Thymus (tissue), 14 donors: ENCODE measurements at places on chromosomes 6 and 20.

GRCh38 chr6:113432521-113433334 lies 424.4 kb upstream of the MARCKS start:
- DNase-seq, result no peak

- no peak for DNase-seq
These were observed 311.1 kb downstream of the ADGRG6 start for GRCh38 chr6:142612956-142613355.

DNA sequence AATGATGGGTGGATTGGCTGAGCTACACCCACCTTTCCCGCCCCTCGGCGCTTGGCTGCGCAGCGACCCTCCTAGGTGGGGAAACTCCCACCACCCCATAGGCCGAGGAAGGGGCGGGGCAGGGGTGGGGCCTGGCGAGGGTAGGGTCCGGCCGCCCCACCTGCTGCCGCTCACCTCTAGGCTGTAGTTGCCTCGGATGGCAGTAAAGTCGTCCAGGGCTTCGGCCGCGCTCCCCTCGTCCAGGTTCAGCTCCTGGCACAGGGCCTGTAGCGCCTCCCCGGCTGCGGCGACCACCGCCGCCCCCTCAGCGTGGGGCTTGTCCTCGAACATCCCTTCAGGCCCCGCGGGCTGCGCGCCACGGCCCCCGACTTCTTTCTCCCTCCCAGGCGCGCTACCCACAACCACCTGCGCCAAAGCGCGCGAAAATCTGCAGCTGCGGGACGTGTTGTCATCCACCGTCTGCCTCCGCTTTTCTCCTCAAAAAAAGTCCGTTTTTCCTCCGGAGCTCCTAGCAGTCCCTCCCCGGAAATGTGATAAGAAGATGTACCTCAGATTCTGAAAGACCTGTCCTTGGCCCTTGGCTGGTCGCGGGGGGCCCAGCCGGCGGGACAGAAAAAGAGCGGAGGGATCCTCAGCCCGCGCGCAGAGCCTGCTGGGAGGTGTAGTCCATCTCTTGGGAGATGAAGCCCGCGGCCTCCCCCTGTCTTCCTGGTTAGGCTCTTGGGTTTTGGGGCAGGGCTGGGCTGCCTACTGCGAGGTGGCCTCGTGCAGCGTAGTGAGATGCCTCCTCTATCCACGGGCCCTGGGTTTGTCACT lies at the start of gene RBL1:
Gene RBL1 (minus strand): TSS at position 399 of the 816 bp plus-strand sequence. CDS start 69 bp downstream, at position 330.
- DNase-seq, result peak; percentile 90

- DNase-seq, result no peak
These were observed 252.7 kb downstream of the BMP7 start for GRCh38 chr20:57013741-57014140.

DNA sequence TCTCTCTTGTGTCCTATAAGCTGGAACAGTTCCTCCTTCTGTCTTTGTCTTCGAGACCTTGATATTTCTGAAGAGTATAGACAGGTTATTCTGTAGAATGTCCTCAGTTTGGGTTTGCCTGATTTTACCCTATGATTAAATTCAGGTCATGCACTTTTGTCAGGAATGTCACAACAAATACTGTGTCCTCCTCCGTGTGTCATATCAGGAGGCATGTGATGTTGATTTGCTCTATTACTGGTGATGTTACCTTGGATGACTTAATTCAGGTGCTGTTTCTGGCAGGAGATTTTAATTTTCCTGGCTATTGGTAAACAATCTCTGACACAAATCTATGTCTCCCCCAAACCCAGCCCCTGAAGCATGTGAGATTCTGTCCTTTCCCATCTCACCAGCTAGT lies 33.3 kb upstream of the CHMP4B start:
- no peak for DNase-seq

GRCh38 chr6:13795041-13795750 lies 19.2 kb downstream of the MCUR1 start:
- DNase-seq, result peak; percentile 65

DNA sequence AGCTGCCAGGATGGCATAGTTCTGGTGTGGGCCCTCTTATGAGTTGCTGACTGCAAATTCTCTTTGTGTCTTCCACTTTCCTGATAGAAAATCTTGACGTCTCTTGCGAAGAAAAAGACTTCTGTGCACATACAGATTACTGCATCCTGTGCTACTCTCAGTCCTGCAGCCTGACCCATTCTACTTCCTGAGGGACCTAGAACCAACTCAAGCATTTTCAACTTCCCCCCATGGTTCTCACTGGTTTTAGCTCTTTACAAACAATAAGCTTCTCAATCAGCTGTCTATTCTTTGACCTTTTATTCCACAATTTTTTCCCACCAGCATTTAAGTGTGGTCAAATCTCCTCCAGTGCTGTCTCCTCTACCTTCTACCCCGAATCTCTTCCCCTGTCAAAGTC lies 13.4 kb upstream of the KLHL32 start:
- no peak for DNase-seq

- no peak for DNase-seq
These were observed 103.2 kb downstream of the FBXO5 start for GRCh38 chr6:152879681-152880080.

DNA sequence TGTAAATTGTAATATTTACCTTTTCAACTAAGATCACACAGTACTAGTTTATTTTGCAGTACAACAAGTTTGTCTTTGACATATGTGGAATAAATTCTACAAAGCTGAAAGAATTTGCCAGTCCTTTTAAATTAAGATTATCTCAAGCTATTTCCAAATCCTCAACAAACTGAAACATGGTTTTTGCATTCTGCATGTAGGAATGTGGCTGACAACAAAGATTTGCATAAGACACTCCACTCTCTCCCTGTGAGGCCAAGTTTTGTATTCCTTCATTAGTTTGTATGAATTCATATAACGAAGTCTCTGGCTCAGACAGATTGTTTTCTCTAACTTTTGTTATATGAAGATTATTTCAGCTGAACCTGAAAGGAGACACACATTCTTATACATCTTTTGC lies 124.1 kb upstream of the THEMIS start:
- no peak for DNase-seq

- DNase-seq, result no peak
These were observed 41.0 kb upstream of the HIVEP1 start for GRCh38 chr6:11971154-11971553.

GRCh38 chr20:41571006-41571405 lies 47.2 kb downstream of the CHD6 start:
- DNase-seq, result no peak

DNA sequence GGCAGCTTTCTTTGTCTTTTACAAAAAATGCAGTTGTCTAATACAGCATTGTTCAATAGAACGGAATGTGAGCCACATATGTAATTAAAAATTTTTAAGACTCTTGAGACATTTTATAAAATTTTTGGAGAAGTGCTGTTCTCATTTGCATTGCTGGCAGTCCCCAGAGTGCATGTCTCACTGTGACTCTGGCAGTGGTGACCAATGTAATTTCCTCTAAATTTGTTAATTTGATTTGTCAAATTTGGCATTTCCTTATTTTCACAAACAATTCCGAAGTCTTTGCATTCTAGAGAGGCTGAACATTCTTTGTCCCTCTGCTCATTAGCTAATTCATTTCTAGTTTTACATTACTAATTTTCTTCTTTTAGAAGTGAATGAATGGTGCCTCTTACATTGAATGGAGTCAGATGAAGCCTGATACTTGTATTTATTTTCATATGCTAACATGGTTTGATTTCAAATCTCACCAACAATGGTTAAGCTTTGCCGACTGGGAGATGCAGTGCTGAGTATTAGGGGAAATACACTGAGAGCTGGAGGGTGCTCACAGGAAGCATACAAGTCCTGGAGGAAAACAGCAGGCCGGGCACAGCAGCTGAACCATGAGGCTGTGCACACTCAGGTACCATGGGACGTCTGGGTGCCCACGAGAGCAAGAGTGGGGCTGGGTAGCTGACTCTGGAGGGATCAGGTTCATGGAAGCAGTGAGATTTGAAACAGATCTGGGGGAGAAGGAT lies 68.5 kb upstream of the ARMC2 start:
- DNase-seq, result no peak

DNA sequence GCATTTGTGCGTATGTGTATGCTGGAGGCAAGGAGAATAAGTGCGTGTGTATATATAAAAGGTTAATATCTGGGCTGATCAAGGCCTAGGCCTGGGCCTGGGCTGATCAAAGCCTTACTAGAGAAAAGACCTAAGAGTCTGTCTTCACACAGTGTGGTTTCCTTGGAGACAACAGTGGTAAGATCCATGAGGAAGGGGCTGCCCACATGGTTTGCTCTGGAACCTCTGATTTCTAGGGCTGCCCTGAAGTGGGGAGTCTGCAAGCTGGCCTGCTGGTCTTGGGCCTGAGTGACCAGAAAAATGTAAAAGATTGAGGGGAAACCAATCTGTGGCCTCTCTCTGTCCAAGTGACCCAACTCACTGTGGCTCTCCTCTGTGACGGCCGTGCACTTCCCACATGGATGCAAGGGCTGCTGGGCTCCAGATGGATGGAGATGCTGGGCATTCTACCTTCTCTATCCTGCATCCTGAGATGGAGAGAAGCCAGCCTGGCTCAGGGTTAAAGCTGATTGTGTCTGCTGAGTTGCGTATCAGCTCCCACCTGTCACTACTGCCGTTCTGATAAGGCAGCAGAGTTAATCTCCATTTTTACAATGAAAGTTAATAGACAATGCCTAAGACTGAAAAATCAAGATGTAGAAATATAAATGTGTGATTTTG lies 90.3 kb upstream of the NXT1 start:
- no peak for DNase-seq

DNA sequence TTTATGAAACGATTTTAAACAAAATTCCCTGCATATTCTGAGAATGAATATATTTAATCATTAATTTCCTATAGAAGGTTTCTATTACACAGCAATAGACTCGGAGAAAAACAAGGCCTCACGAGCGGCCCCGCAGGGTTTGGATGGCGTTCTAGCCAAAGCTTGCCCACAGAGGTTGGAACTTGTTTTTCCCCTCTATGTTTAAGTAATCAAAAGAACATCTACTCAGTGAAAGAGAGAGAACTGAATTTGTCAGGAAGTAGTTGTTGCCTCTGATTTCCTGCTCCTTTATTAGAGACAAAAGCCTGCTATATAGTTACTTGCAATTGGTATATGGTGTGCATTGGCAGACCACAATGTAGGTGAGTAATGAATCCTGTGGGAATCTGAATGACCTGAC lies 82.1 kb upstream of the HEY2 start:
- no peak for DNase-seq

- no peak for DNase-seq
These were observed 13.5 kb downstream of the DHX35 start for GRCh38 chr20:38975539-38976120.

DNA sequence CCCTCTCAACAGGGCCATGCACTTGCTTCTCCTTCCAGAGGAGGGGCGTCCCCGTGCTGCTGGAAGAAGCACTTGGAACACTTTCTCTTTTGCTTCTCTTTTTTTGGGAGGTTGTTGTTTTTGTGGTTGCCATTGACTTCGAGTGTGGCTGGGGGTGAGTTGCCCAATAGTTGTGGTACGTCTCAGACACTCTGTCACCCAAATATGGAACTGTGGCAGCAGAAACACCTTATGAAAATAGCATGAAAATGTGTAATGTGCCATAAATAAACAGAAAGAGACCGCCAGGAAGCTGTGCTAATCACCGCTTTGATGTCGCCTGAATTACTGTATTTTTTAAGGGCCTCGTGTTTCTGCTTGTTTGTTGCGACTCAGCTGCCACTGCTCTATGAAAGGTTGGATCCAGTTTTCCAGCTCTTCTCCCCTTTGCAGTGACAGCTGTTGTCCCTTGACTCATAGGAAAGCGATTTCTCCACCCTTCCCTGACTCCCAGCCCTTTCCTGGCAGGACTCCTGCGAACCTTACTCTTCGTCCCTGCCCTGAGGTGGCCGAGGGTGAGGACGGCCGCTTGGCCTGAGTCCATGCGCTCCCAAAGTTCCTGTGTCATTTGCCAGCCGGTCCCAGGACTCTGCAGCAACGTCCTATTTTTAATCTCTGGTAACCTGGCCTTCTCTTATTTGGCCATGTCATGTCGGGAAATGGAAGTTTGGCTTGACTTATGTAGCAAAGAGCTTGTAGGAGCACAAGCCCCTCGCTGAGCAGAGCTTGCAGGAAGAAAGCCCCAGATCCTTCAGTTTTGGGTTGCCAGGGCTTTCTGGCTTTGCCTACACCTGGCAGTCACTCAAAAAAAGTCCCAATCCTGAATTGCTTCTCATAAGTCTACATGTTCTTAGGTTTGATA lies 694.6 kb downstream of the QKI start:
- DNase-seq, result no peak

DNA sequence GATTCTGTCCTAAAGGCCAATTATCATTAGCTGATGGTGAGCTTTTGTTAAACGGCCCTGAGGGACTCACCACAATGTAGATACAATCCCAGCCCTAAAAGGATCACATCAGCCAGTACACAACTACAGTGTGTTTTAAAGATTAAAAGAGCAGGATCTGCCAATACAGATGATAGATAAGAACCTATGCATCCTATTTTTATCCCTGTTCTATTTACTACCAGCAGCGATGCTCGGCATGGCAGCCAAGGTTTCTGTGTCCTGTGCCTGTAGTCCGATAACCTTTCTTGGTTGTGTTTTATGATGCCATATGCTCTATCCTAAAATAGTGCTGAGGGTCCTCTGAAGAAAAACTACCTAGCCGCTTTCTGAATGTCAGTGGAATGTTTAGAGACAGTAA lies 289.4 kb downstream of the PHACTR1 start:
- no peak for DNase-seq

- DNase-seq, result no peak
These were observed 25.5 kb downstream of the C6orf15 start for GRCh38 chr6:31086788-31087440.

- DNase-seq, result no peak
These were observed 495.4 kb downstream of the BTBD3 start for GRCh38 chr20:12413116-12413515.

GRCh38 chr20:48592107-48592940 lies 235.5 kb downstream of the PREX1 start:
- no peak for DNase-seq

- DNase-seq, result no peak
These were observed 194.7 kb upstream of the SOX4 start for GRCh38 chr6:21398741-21399325.

DNA sequence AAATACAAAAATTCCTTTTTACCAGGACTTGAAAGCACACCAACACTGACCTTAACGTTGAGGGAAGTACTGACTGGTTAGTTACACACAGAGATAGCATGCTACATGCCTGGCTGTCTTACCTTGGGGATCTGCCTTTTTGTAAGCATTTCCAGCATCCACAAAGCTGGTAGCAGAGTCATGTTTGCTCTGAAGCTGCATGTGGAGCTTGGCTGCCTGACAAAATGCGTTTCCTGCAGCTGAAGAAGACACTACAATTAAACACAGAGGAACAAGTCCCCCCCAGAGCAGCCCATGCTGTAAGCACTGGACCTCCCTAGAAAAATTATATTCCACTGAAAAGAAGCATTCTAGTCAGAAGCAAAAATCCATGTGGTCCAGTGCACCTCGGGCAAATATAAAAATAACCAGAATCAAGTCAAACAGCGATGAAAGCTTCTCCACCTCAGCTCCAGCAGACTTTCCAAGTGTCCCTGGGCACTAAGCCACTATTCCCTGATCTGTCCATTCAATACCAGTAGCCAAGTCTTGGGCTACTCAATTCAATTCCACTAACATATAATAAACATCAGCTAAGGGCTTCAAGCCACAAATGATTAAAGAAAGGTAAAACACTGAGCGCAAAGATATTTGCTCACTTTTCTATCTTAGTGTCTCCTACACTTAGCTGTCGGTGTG lies 24.2 kb downstream of the NAPB start:
- DNase-seq, result no peak
